Smooth muscle cell of bladder (primary cell): ENCODE measurements at places on chromosomes 4 and X. TPM values are rescaled to one million over a fixed set of nuclear protein-coding genes. Genes with fewer than 3 reads are reported as not detected.

The TEX11 gene
- 0.09 TPM in 1 of 2 replicates, not detected in the other for total RNA-seq

The RAB41 gene
- total RNA-seq, result not detected in 2 replicates

The SLC26A1 gene
- 0.18 and 0.28 TPM in 2 replicates for total RNA-seq

The KLHL8 gene
- total RNA-seq, result 16.5 and 23.9 TPM in 2 replicates

The AFF2 gene
- total RNA-seq, result under 0.01 TPM in 1 of 2 replicates, not detected in the other

The MSANTD1 gene
- total RNA-seq, result 0.14 and 0.74 TPM in 2 replicates

The VGLL1 gene
- total RNA-seq, result not detected in 2 replicates

The PIGA gene
- total RNA-seq, result 5.0 and 8.5 TPM in 2 replicates

The XK gene
- total RNA-seq, result under 0.01 TPM in 2 replicates

The IL15 gene
- total RNA-seq, result 3.0 and 7.3 TPM in 2 replicates

The APBB2 gene
- 30.0 and 36.2 TPM in 2 replicates for total RNA-seq

The SOWAHB gene
- total RNA-seq, result not detected in 2 replicates

The SRPX gene
- total RNA-seq, result 33.8 and 34.8 TPM in 2 replicates

The ADH1A gene
- not detected in 2 replicates for total RNA-seq

The RPS6KA6 gene
- total RNA-seq, result 12.7 and 15.9 TPM in 2 replicates

The CRMP1 gene
- under 0.01 and 0.14 TPM in 2 replicates for total RNA-seq

The ZNF718 gene
- total RNA-seq, result 1.7 and 3.6 TPM in 2 replicates

The VAMP7 gene
- 32.5 and 42.8 TPM in 2 replicates for total RNA-seq

The SPIN2A gene
- total RNA-seq, result 0.57 and 1.0 TPM in 2 replicates

The TRAM1L1 gene
- 0.43 and 0.92 TPM in 2 replicates for total RNA-seq
